ENCODE measurements at places on chromosomes 11 and 22.

DNA sequence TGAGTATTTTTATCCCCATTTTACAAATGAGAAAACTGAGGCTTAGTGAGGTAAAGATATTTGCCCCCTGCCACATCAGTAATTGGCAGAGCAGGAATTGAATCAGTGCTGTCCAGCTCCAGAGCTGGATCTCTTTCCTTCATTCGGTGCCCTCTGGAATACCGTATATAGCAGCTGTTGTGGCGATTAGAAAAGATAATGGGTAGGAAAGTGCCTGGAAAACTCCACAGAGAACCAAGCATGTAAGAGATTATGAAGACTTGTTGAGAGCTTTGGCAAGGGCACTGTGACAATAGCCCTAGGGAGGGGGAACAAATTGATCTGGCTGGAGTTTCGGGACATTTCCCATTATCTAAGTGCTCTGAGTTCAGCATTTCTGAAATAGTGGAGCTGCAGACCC, 82.5 kb upstream of the TEAD1 start:
- DNase-seq, result no peak

DNA sequence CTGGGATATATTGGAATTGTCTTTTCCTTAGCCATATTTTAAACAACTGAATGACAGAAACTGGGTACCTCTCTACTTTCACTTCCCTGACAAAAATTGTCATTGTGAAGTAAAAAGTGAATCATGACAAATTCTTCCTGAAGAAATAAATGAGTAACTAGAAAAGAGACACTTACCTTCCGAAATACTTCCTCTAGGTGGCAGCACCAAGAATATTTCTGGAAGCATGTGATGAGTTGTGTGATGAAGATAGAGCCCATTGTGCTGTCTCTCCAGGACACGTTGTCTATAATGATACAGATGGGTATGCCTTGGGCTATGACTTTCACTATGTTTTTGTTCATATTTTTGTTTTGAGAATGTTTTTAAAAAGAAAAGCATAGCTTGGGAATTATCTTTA, 21.5 kb downstream of the CASP4 start:
- peak; percentile 45 for DNase-seq

DNA sequence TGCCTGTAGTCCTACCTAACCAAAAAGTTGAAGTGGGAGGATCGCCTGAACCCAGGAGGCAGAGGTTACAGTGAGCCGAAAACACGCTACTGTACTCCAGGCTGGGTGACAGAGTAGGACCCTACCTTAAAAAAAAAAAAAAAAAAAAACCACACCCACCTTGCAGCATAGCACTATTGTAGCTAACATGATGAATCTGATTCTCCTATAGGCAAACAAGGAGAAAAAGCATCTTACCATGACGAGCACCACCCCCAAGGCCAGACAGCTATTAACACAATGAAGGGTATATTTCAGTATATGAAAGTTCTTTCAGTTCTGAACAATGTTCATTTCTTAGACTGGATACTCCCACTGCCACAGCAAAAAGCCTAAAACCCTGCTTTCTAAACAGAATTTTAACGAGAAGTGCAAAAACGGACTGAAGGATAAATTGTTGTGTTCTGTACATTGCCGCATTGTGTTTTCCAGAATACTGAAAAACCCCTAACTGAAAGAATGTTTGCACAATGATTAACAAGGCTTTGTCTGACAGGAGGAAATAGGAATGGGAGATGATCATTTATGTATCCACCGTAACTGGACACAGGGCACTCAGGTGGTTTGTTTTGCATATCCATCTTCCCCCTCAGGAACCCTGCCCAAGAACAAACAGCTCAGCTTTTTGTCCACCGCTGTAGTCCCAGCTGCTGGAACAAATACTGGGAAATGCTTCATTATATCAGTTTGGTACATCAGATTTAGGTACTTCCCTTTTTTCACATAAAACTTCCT, 8.9 kb downstream of the PISD start:
- DNase-seq, result no peak

GRCh38 chr11:20626279-20626678, 26.9 kb downstream of the SLC6A5 start:
- no peak for DNase-seq

DNA sequence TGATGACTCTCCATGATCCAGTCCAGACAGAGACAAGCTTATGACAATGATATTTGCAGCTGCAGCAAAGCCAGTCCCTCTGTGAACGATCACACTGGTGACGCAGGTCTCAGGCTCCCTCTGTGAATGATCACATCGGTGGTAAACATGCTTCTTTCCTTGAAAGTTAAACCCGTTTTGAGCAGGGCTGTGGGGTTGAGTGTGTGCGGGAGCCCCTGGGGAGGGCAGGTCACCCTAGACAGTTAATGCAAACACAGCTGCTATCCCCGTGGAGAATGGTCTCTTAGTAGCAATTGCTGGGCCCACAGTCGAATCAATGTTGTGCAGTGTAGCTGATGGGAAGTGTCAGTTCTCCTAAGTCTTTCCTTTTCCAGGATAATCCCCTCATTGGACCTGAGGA, 71.0 kb upstream of the KIRREL3 start:
- no peak for DNase-seq

- DNase-seq, result no peak
Measured at GRCh38 chr11:3914805-3915204, 59.3 kb downstream of the STIM1 start.

DNA sequence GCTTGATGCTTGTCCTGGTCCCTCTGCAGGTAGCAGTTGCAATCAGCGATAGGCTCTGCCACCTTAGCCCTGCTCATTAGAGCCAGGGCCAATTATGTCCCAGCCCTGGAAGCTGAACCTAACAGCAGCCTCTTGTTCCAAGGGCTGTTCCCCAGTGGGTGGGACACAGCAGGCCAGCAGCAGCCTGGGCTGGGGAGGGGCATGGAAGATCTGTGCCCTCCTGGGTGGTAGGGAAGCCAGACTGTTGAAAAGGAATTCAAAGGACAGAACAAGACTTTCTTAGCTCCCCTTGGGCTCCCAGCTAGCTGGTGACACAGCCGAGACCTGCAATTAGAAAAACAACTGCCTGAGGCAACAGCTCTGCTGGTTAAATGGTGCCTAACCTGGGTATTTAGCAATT, 17.4 kb downstream of the DRD2 start:
- DNase-seq, result no peak

DNA sequence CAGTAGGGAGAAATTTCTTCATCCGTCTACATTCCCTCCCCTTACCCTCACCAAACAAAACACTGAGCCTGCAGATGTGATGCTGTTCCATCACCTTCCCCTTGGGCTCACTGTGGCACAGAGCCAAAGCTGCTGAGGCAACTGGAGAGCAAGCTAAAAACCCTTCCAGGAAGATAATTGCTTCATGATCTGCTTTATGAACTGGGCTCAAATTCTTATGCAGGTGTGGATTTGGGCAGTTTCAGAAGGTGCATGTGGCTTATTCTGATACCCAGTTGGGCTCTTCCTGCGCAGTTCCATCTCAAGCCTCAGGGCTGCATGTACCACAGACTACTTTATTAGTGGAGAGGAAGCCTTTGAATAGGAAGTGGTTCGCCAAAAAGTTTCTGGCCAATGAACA, 58.3 kb downstream of the AAMDC start:
- DNase-seq, result no peak

DNA sequence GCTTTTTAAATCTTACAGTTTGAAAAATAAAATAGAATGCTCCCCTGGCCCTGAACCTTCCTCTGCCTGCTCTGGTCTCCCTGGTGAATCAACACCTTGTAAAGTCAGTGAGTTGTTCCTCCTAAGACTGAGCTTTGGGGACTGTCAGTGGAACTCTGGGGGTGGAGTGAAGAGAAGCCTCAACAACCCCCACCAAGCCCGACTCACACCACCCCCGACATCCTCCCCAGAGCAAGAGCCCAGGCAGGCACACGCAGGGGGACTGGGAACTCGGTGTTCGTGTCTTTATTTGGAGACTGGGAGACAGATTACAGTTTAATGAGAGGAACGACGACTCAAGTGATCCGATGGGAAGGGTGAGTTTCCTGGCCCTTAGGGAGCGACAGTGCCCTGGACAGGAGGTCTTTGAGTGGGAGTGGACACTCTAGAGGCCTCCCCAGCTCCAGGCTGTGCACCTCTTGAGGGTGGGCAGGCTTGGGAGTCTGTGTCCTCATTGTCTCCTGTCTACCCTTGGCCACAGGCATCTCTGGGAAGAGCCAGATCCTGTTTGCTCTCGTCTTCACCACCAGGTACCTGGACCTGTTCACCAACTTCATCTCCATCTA, 6.2 kb downstream of the KDELR3 start:
- DNase-seq, result no peak

DNA sequence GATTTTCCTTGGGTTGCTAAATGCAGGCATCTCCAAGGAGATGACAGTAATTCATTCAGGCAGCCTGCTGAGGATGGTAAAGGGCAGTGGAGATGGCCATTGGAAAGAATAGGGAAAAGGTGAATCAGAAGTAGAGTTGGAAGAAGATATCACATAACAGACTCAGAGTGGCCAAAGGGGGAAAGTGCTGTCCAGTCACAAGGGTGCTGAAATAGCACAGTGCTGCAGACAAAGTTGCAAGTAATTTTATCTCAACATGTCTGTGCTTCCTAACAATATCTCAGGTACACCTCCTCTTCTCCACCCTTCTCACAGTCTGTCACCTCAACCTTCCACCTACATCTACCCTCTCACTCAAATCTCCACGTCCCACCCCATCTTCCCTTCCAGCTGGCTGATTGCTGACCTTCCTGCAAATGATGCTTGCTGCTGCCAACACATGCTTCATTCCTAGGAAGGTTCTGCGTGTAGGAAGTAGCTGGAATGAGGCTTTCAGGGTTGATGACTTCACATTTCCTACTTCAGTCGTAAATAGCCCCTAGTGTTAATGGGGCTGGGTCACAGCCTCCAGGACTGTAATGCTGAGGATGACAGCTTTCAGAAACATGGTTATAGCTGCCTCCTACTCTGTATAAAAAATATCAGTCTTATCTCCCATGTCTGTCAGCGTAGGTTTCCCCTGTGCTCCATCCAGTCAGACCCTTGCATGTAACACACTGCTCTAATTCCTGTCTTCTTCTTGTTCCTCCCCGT, 123.9 kb downstream of the CTNND1 start:
- DNase-seq, result peak; percentile 30

DNA sequence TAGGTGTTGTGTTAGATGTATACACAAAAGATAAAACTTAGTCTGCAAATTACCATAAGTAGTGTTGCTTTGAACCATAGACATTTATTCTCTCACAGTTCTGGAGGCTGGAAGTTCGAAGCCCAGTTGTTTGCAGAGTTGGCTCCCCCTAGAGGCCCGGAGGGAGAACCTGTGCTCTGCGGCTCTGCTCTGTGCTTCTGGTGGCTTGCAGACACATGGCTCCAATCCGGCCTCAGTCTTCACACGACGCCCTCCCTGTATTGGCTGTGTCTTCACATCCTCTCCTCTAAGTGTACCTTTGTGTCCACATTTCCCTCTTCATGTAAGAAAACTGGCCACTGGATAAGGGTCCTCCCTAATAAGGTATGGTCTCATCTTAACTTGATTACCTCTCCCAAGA, 128.4 kb downstream of the OPCML start:
- no peak for DNase-seq

GRCh38 chr11:27696115-27696514, 4.1 kb downstream of the BDNF start:
- no peak for DNase-seq

DNA sequence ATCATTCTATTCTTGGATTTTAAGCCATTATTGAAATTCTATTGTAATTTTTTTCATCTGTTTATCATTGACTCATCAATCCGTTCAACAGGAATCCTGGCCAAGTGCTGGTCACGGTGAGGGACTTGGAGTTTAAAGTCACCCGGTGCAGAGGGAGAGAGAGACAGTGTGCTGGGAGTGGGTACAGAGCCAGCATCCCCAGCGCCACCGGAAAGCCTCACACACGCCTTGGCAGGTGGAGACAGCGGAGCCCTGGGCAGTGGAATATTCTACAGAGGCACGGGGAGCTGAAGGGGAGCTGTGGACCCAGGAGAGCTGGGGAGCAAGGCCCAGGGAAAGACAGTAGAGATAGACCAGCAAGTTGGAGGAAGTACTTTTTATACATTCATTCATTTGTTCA, 787.6 kb downstream of the BRD1 start:
- no peak for DNase-seq

DNA sequence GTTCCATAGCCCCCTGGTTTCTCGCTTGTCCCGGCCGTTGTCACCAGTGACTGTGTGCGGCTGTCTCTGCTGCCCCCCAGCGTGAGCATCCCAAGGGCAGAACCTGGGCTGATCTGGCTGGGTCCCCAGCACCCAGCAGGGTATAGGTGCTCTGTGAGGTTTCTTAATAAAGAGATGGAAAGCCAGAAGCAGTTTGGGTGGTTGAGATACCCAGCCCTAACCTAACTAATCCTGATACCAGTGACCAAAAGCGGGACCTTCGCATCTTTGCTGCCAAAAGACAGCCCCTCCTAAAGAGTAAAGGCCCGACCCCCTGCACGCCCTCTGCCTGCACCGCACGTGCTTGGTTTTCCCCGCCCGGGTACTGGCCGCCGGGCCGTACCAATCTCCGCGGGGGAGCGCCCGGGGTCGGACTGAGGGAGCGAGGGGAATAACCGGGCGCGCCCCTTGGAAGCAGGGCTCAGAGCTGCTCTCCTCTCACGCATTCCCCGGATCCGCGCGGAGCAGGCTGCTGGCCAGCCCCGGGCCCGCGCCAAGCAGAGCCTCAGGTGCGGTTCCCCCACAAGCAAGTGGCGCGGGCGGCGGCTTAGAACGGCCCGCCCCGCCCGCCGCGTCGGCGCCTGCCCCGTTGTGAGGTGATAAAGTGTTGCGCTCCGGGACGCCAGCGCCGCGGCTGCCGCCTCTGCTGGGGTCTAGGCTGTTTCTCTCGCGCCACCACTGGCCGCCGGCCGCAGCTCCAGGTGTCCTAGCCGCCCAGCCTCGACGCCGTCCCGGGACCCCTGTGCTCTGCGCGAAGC, at the start of gene DGAT2:
TSS of gene DGAT2 (plus strand) at position 667 of the 797 bp plus-strand sequence. CDS start 214 bp downstream, outside the sequence.
- DNase-seq, result peak; percentile 89

GRCh38 chr11:22656130-22656529, 10.3 kb upstream of the GAS2 start:
- no peak for DNase-seq

- DNase-seq, result no peak
Measured at GRCh38 chr22:34486381-34486780, 566.1 kb upstream of the LARGE1 start.

DNA sequence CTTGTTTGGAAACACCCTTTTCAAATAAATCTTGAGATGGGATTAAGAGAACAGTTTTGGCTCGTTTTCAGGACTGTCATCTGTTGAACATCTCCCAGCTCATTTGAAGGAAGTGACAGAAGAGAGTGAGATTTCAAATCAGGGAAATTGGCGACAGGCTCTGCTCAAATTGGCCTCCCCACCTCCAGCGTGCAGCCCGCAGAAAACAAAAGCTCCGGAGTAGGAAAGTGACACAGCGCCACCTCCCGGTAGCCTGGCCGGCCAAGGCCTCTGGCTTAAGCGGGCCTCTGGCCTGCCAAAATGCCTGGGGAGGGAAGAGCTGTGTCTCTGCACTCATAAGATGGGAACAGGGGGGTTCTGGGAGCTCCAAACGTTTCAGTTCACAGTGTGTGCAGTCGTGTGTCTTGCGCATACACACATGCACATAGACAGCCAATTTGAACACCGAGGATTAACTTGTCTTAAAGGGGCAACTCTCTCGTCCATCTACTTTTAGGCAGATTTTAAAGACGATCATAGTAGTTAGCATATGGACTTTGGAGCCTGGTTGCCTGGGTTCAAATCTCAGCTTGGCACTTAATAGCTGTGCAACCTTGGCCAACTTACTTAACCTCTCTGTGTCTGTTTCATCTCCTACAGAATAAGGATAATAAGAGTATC, 132.7 kb upstream of the RCN1 start:
- DNase-seq, result peak; percentile 80

GRCh38 chr22:22430111-22430820, 78.3 kb downstream of the ZNF280B start:
- no peak for DNase-seq

Measured in GM03348 (cell line).